ENCODE measurements at places on chromosomes 5 and 9. TPM values are rescaled to one million over a fixed set of nuclear protein-coding genes. Genes with fewer than 3 reads are reported as not detected.

The HTR1A gene
- not detected for total RNA-seq

The SHC3 gene
- total RNA-seq: 0.71 TPM

The KIAA0825 gene
- 2.9 TPM for total RNA-seq

The ADAMTS6 gene
- total RNA-seq: 4.1 TPM

The ENTREP1 gene
- total RNA-seq: 24.8 TPM

The GFRA3 gene
- total RNA-seq: 1.7 TPM

The SLC26A2 gene
- total RNA-seq: 5.9 TPM

DNA sequence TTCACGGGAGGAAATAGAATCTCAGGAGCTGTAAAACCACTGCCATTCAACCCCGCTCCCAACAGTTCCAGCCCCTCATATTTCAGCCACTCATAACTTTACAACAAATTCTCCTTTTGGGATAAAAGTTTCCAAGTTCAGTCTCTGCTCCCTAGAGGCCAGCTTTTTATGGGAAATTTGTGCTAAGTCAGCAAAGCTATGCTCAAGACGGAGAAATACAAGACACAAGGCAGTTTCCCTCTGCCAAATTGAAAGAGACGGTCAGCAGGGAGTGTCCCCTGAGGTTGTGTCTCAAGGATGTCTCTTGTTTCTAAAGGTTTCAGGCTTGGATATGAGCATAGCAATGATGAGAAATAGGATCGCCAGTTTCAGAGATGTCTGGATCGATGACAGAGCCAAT lies 608.6 kb downstream of the CCDC171 start:
- DNase-seq: no peak

DNA sequence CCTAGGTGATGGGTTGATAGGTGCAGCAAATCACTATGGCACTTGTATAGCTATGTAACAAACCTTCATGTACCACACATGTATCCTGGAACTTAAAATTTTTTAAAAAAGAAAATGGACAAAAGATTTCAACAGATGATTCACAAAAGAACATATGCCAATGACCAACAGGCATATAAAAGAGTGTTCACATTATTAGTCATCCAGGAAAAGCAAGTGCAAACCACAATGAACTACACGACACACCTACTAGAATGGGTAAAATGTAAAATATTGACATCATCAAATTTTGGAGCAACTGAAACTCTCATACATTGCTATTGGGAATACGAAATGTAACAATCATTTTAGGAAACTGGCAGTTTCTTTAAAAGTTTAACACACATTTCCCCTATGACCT lies 109.9 kb downstream of the YIPF5 start:
- DNase-seq: no peak

DNA sequence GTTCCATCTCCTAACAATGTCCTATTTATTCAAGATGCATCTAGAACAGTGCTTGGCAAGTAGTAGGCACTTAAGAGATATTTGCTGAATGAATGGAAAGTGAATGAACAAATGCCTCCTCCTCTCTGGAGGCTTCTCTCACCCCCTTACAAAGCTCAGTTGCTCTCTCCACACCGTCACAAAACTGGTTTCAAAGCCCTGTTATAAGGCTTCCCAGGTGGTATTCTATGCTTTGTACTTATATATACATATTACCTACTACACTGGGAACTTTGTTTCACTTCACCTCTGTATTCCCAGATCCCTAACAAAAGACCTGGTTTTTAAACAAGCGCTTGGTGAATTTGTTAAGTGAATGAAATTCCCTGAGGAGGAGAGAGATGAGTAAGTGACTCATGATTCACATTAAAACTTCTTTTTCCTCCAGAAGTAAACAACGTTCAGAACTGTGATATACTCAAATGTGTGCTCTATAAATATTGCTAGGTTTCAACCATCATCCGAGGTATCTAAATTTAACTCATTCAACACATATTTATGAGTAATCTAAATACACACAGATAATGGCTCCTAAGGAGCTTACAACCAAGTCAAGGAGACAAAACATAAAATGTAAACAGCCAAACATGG lies 36.0 kb downstream of the DENND1A start:
- DNase-seq: no peak

DNA sequence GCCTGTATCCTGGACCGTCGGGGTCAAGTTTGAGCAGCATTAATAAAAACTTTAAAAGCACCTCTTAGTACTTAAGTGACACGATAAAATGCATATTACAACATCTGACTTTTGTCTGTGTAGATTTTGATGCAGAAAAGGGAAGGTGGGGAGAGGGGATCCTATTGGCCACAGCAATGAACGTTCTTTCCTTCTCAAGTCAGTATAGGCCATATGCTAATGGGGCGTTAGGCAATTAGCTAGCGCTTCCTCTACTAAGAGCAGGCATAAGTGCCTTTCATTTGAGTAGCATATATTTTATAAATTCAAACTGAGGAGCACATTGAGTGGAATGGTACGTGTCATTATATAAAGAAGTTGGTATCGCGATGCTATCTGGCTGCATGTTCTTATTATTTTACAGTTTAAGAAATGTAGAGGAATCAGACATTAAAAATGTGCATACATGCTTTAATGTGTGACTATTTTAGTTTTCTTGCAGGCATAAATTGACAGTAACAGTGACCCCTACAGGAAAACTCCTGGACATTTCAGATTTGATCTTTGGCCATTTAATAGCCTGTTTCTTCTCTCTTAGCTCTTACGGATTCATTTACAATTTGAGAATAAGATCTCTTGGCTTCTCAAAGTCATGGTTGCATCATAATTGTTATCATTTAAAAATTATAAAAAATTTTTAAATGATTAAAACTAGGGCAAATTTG lies 1.1 kb upstream of the GNA14 start:
- no peak for DNase-seq

DNA sequence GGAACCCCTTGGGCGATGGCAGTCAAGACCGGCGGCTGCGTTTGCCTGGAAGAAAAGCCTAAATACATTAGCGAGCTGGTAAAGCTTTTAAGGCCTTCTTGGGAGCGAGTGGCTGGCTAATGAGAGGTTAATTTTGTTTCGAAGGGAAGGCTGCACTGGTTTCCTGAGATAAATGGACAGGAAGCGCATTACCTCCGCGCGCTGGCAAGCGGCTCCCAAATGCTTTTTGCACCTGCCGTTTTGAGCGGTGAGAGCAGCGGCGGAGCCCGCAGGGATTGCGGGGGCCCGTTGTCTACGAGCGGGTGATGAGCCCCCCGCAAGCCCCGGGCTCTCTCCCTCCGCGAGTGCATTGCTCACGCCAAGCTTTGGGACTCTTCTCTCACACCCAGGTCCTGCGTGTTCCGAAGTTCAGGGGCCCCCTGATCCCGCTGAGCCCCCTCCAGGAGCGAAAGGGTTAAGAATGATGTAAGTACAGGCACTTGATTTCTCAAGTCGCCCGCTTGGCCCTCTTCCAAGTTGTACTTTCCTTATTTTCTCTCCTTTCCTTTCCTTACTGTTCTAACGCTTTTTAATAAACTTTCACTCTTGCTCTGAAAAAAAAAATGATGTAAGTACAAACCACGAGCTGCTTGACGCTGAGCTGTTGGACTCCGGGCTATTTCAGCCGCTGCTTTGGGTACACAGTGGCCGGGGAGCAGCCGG lies 3.1 kb upstream of the RGMB start:
- peak; percentile 63 for DNase-seq

GRCh38 chr5:7589800-7590199 lies 193.9 kb downstream of the ADCY2 start:
- DNase-seq: no peak

DNA sequence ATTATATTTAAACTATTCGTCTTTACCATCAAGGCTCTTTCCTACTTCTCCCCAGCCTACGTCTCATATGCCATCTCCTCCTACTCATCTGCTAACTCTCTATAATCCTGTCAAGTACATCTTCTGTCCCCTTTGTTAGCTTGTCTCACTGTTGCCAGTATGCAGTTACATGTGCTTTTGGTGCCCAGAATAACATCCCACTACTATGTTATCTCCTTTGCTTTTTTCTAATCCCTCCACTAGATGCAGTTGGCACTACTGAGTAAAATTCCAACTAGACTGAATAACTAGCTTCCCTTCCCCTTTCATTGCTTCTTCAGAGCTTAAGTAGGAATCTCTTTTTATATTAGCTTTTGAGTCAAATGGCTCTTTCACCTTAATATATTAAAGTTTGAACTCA lies 3.0 kb upstream of the ARRDC3 start:
- DNase-seq: no peak

DNA sequence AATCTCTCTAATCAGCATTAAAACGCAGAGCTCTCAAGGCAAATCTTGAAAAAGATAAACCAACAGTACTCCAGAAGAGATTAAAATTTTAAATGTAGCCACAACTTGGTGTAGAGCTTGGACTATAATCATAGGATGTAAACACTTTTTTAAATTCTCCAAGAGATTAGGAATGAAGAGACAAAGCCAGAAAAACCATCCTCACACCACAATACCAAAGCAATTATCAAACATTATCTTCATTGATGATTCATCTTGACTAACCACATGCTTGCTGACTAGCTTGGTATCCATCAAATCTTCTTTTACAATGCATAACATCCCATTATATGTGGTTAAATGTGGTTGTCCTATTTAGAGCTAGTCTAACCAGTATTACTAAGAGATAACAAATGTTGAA lies 815.1 kb downstream of the TLE1 start:
- no peak for DNase-seq

- DNase-seq: no peak
Measured at GRCh38 chr9:99660191-99660636, 161.5 kb upstream of the NR4A3 start.

- DNase-seq: no peak
Measured at GRCh38 chr9:13942695-13943094, 371.2 kb downstream of the NFIB start.

DNA sequence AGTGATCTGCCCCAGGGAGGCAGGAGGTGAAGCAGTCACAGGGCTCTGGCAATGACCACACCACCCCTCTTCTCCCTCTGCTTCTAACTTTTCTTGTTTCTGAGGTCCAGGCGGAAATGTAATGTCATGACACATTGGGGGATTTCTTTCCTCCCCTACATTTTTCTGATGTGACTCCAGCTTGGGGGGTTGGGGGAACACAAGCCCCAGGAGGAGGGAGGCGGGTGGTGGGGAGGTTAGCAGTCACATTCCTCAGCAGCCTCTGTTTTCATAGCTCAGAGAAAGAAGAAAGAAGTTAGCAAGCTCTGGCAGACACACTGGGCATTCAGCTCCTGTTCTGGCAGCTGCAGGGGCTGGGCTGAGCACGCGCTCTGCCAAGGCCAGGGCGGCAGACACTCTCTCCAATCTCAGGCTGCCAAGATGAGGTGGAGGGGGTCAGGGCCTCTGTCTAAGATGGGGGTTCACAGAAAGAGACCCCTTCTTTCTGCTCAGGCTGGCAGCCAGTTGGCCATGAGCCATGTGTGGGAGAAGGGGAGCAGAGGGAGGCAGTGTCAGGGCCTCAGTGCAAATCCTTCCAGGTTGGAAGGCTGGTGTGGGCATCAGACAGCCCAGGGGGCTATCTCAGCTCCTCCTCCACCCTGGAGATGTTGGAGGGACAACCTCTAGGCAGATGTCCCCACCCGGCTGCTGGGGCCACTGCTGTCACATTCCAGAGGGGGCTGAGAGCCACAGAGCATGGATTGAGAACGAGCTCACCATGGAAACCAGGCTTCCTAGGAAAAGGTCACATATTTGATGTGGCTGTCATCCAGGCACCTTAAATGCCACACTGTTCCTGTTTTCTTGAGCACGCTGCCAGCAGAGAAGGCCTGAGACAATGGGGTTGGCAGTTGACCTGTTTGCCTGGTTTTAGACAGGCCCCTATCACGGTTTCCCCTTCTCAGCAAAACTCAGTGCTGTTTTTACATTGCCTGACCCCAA lies 20.1 kb upstream of the PFDN1 start:
- DNase-seq: no peak

DNA sequence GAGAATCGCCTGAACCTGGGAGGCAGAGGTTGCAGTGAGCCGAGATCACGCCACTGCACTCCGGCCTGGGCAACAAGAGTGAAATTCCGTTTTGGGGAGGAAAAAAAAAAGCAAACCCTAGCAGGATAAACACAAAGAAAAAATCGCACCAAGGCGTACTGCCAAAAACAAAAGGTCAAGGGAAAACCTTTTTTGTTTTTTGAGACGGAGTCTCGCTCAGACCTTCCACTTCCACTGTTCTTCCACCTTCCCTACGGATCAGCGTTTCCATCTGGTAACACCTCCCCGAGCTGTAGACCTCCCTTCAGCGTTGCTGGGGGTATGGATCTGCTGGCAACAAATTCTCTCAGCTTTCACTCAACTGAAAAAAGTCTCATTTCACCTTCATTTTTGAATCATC lies 20.1 kb upstream of the FCN2 start:
- no peak for DNase-seq

DNA sequence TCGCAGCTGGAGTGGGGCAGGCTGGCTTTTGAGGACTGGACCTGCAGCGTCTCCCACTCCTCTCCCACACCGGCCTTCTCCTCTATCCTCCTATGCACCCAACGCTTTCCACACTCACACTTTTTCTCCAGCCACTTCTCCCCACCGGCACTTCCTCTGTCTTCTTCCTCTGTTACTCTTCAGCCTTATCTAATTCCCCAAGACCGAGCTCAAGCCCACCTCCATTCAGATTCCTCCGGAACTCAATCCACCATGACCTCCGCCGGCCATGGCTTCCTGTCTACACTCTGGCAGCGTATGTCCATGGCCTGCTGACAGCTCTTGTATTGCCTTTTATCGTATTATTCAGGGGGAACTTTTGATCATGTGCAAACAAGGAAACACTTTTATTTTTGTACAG lies 545 bp upstream of the OR2V1 start:
- DNase-seq: no peak

- no peak for DNase-seq
Measured at GRCh38 chr9:4309806-4310205, 9.9 kb upstream of the GLIS3 start.

GRCh38 chr9:137359850-137360249 lies 57.8 kb upstream of the NRARP start:
- no peak for DNase-seq

- no peak for DNase-seq
Measured at GRCh38 chr9:129149442-129149841, 28.6 kb downstream of the IER5L start.

DNA sequence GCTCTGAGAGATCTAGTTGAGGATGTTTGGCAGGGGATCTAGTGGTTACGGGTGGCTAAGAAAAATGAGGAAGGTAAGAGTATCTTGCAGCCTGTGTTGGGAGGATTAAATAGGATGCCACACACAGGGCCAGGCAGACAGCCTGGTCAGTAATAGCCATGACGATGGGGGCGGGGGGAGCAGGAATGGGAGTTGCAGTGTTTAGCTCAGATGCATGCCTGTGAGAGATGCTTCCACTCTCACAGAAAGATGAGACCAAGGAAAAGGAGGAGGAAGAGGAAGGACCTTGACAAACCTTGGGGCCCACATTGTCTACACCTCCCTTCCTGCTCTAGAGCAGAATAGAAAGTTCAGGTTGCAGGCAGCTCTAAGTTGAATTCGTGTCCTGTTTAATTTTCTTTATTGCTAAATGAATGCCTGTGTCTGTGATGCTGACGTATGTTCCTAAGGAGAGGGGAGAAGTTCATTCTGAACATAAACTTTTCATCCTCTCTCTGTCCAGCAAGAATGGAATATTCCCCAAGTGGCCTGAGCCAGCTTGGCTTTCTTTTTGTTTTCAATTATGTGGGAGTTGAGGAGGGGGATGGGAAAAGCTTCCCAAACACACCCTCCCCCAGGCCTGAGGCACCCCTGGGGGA lies 28.7 kb downstream of the TGFBI start:
- DNase-seq: no peak

- DNase-seq: peak; percentile 15
Measured at GRCh38 chr5:95284572-95285408, at the start of gene MCTP1. MCTP1 (minus strand) TSS chr5:95285094.

All from heart right ventricle (tissue), 16 donors.